ENCODE measurements at places on chromosomes 12 and 14.

DNA sequence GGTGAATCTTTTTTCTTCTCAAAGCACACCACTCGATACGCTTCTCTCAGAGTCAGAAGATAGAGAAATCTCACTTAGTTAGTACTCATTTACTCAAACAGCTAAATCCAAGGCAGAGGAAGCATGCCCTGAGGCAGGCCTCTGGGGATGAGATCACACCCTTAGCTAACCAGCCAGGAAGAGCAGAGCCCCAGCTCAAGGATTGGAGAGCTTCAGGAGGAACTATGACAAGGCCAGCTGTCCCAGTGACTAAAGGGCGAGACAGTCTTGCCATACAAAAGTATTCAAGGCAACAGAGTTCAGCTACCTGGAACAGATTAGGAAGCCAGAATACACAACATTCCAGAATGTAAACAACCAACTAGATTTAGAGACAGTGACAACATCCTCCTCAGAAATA lies 197.7 kb upstream of the CCDC196 start:
- no peak for DNase-seq

DNA sequence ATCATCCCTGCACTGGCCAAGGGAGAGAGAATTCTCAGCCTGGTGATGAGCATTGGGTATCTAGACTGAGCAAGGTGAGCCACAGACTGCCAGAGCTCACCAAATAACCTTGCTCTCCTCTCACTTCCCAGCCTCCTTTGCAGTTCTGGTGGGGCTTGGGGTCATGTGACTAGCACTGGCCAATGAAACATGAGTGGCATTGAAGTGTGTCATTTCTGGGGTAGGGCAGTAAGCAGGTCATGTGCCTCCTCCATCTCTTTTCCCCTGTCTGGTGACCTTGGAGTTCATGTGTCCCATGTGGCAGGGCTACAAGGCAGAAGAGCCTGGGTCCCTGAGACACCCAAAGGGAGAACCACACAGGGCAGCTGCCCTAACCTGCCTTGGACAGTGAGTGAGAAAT lies 3.6 kb upstream of the KRT72 start:
- no peak for DNase-seq

- no peak for DNase-seq
These were observed 2.3 kb downstream of the SPATS2 start for GRCh38 chr12:49369411-49370145.

DNA sequence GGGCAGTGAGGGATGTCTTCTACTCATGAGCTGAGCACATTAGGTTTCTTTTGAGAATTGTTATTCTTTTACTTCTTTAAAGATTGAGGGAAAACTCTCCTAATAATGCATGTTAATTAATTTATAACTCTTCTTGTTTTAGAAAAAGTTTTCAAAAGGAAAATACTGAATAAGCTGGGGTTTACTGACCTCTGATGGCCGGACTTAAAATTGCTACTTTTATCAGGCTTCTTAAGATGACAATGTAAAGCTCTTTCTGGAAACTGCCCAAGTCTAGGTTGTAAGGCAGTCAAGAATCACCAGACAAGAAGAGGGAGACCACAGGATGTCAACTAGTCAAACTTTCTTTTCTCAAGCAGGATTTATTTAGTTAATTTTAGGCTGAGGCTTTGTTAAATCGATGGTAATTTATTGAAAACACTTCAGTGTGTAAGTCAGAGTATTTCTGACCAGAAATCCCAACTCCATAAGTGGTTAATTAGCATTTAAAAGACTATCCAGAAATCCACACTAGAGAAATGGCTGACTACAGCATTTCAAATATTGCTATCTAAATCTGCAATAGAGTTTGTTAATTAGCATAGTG lies 82.1 kb downstream of the AVPR1A start:
- no peak for DNase-seq

DNA sequence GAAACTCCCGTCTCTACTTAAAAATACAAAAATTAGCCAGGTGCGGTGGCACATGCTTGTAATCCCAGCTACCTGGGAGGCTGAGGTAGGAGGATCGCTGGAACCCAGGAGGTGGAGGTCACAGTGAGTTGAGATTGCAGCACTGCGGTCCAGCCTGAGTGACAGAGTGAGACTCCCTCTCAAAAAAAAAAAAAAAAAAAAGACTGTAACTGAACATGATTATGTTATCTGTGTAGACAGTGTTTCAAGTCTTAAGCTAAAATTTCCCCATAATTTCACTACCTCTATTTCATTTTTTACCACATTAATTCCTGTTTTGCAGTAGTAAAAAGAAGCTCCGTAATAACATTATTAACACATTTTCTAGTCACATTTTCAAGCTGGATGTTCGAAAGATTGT lies 5.4 kb downstream of the PLBD1 start:
- DNase-seq: no peak

Measured in stimulated activated CD4-positive, alpha-beta T cell treated with anti-CD3 and anti-CD28 coated beads, Interleukin-15, amount 100 ng/mL, for 1 hour (primary cell).